ENCODE measurements at places on chromosomes 1 and 21. TPM values are rescaled to one million over a fixed set of nuclear protein-coding genes. Genes with fewer than 3 reads are reported as not detected.

MTMR11 gene
- 2.1 TPM for total RNA-seq

MFSD2A gene
- 0.42 TPM for total RNA-seq

MRPS21 gene
- 62.9 TPM for total RNA-seq

RTCA gene
- 39.7 TPM for total RNA-seq

GRCh38 chr1:24374891-24375786, 38.4 kb downstream of the STPG1 start:
- H3K27ac ChIP-seq: no peak overlapping the region
- H3K27me3 ChIP-seq: no peaks in the 10 kb centered on the region
- no peaks in the 10 kb centered on the region for H3K36me3 ChIP-seq
- no peak overlapping the region for H3K4me3 ChIP-seq

DNA sequence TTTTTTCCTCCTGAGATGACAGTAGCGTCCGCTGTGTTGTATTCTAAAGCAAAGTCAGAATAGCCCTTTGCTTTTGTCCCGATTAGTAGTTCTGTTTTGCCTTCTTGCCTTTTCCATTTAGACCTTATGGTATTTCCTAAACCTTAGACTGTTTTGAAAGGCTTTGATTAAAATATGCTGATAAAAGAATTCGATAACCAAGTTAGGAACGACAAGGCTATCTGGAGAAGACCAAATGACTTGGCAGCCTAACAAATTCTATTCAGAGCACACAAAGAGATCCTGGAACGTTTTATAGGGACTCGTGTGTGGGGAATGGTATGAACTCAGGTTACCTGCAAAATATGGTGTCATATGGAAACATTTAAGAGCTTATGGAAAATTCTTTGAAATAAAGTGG, 42.9 kb downstream of the NFIA start:
- H3K36me3 ChIP-seq: no peaks in the 10 kb centered on the region
- no peak overlapping the region for H3K27ac ChIP-seq
- H3K27me3 ChIP-seq: no peaks in the 10 kb centered on the region
- DNase-seq: no peak
- no peak overlapping the region for H3K4me3 ChIP-seq

GRCh38 chr1:115907092-115907491, 66.2 kb upstream of the NHLH2 start:
- H3K4me1 ChIP-seq: no peaks in the 10 kb centered on the region
- H3K27me3 ChIP-seq: no peaks in the 10 kb centered on the region
- H3K27ac ChIP-seq: no peak overlapping the region

GRCh38 chr1:82555501-82555900, 754.8 kb downstream of the ADGRL2 start:
- no peak overlapping the region for H3K27ac ChIP-seq
- H3K27me3 ChIP-seq: no peaks in the 10 kb centered on the region
- no peak for DNase-seq
- H3K4me1 ChIP-seq: no peaks in the 10 kb centered on the region

GRCh38 chr1:151733126-151733525, 11.8 kb downstream of the RIIAD1 start:
- H3K36me3 ChIP-seq: no peaks in the 10 kb centered on the region
- no peak overlapping the region for H3K27ac ChIP-seq
- no peak for DNase-seq
- no peaks in the 10 kb centered on the region for H3K27me3 ChIP-seq
- no peak overlapping the region for H3K4me3 ChIP-seq

- no peaks in the 10 kb centered on the region for H3K36me3 ChIP-seq
- no peaks in the 10 kb centered on the region for H3K27me3 ChIP-seq
- no peaks in the 10 kb centered on the region for H3K4me1 ChIP-seq
- no peak for DNase-seq
- no peak overlapping the region for H3K27ac ChIP-seq
These were observed 429.4 kb upstream of the TMPRSS15 start for GRCh38 chr21:18832950-18833349.

DNA sequence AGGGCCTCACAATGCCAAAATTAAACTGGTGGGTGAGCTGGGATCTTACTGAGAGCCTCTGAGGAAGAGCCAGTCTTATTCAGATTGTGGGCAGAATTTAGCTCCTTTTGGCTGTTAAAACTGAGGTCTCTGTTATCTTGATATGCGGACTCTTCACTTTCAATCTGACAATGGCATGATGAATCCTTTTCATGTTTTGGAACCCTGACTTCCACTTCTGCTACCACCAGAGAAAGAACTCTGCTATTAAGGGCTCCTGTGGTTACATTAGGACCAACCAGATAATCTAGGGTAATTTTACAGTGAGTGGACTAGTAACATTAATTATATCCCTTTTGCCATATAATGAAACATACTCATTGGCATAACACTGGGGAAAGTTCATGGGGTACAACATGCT, 219.0 kb downstream of the LRRIQ3 start:
- H3K4me1 ChIP-seq: no peaks in the 10 kb centered on the region
- no peak overlapping the region for H3K4me3 ChIP-seq
- DNase-seq: no peak
- no peaks in the 10 kb centered on the region for H3K27me3 ChIP-seq

GRCh38 chr1:93574511-93574910, 107.1 kb downstream of the BCAR3 start:
- DNase-seq: no peak
- no peaks in the 10 kb centered on the region for H3K4me1 ChIP-seq
- H3K36me3 ChIP-seq: no peaks in the 10 kb centered on the region
- H3K27ac ChIP-seq: no peak overlapping the region

DNA sequence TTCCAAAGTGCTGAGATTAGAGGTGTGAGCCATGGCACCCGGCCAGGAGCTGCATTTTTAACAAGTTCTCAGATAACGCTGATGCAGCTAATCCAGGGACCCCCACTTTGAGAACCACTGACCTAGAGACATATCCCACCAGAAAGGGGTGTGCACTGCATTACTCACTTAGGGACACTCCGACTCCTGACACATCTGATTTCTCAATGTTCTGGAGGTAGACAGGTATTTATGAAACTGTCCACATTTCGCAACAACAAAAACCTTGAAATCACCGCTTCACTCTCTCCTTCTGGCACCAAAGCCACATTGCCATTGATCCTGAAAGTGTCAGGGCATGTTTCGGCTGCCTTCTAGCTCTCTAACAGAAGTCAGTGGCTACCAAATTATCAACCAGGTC, 23.2 kb upstream of the CAMTA1 start:
- H3K4me3 ChIP-seq: no peak overlapping the region
- no peaks in the 10 kb centered on the region for H3K4me1 ChIP-seq
- H3K27me3 ChIP-seq: no peaks in the 10 kb centered on the region
- no peak overlapping the region for H3K27ac ChIP-seq
- no peak for DNase-seq

DNA sequence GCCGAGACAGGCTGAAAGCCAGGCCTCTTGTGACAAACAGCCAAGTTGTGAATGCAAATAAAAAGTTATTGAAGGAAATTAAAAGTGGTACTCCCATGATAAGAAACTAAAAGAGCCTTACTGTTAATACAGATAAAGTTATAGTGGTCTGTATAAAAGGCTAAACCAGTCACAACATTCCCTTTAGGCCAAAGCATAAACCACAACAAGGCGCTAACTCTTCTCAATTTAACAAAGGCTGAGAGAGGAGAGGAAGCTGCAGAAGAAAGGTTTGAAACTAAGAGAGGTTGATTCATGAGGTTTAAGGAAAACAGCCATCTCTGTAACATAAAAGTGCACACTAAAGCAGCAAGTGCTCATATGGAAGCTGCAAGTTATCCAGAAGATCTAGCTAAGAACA, 10.7 kb downstream of the C1orf105 start:
- H3K27me3 ChIP-seq: no peaks in the 10 kb centered on the region
- H3K36me3 ChIP-seq: no peaks in the 10 kb centered on the region
- peaks cover 58% of the 10 kb centered on the region for H3K4me1 ChIP-seq

DNA sequence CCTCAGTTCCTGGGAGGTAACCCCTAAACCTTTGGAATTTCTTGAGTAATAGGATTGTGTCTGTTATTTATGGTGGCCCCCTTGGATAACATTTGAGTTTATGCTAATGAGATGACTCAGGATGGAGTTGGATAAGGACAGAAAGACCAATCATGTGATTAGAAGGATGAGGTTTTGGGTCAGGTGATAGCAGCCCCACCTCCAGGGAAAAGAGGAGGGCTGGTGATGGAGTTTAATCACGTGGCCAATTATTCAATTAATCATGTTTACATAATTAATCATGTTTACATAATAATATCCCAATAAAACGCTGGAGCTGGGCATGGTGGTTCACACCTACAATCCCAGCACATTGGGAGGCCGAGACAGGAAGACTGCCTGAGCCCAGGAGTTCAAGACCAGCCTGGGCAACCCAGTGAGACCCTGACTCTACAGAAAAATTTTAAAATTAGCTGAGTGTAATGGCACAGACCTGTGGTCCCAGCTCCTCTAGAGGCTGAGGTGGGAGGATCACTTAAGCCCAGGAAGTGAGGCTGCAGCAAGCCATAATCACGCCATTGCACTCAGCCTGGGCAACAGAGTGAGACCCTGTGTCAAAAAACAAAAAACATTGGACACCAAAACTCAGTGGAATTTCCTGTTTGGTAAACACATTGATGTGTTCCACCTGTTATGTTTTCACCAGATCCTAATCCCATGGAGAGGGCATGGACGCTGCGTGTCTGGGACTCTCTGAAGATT, 73.3 kb downstream of the NUP210L start:
- no peak for DNase-seq
- H3K4me3 ChIP-seq: no peak overlapping the region
- no peaks in the 10 kb centered on the region for H3K36me3 ChIP-seq
- no peaks in the 10 kb centered on the region for H3K27me3 ChIP-seq
- H3K27ac ChIP-seq: no peak overlapping the region
- H3K4me1 ChIP-seq: no peaks in the 10 kb centered on the region

- H3K27ac ChIP-seq: no peak overlapping the region
- H3K27me3 ChIP-seq: no peaks in the 10 kb centered on the region
- peak; percentile 67 for DNase-seq
- H3K36me3 ChIP-seq: no peaks in the 10 kb centered on the region
- H3K4me1 ChIP-seq: no peaks in the 10 kb centered on the region
These were observed 86.4 kb downstream of the FAF1 start for GRCh38 chr1:50873458-50874187.

DNA sequence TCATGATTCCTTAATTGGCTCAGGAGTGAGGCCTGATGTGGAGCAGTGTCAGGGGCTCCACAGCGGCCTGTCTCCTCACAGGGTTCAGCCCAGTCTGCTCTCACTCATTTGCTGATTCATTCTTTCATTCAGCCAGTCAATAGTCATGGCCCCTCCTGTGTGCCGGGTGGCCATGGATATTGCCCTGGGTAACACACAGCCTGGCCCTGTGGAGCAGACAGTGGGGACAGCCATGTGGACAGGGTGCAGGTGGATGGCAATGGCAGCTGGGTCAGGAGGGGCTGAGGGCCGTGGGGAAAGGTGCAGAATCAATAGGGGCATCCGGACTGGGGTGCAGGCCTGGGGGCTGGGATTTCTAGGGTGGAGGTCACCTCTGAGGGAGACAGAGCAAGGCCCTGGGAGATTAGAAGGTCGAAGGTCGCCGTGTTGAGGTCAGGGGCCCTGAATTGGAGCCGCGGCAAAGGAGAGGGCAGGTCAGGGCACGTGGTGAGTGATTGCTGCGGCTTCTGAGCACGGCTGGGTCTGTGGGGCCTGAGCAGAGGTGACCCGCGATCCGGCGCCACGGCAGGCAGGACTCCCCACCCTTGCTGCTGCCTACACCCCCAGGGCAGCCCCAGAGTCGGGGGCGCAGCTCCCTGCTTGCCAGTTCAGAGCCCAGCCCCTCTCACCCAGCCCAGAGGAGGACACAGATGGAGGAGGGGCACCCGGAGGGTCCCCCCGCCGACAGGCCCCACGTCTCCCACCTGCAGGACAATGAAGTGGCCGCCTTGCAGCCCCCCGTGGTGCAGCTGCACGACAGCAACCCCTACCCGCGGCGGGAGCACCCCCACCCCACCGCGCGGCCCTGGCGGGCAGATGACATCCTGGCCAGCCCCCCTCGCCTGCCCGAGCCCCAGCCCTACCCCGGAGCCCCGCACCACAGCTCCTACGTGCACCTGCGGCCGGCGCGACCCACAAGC, 33.4 kb downstream of the SLC19A1 start:
- no peaks in the 10 kb centered on the region for H3K4me1 ChIP-seq
- no peak for DNase-seq
- H3K27me3 ChIP-seq: no peaks in the 10 kb centered on the region
- no peak overlapping the region for H3K4me3 ChIP-seq
- no peaks in the 10 kb centered on the region for H3K36me3 ChIP-seq

DNA sequence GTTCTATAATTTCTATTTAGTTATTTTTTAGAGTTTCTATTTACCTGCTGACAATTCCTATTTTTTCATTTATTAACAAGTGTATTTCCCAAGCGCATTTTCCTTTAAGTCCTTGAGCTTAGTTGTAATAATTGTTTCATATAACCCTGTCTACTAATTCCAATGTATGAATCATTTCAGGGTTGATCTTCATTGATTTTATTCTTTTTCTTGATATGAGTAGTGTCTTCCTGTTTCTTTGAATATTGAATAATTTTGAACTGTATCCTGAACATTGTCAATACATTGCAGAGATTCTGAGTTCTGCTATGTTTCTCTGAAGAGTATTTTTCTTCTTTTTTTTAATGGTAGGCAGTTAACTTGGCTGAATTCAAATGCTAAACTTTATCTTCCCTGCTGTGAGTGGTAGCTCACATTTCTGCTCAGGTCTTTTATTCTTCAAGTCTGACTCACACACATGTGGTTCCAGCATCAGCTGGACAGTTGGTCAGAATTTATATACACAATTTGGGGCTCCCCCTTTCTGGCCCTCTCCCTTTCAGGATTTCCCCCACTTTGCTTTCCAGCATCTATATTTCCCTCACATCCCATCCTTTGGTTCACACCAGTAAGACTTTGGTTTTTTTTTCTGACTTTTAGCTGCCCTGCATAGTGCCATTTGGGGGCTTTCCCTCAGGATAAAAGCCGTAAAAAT, 54.4 kb upstream of the WDR26 start:
- no peaks in the 10 kb centered on the region for H3K27me3 ChIP-seq
- no peak overlapping the region for H3K4me3 ChIP-seq
- H3K4me1 ChIP-seq: no peaks in the 10 kb centered on the region
- no peaks in the 10 kb centered on the region for H3K36me3 ChIP-seq
- DNase-seq: no peak

DNA sequence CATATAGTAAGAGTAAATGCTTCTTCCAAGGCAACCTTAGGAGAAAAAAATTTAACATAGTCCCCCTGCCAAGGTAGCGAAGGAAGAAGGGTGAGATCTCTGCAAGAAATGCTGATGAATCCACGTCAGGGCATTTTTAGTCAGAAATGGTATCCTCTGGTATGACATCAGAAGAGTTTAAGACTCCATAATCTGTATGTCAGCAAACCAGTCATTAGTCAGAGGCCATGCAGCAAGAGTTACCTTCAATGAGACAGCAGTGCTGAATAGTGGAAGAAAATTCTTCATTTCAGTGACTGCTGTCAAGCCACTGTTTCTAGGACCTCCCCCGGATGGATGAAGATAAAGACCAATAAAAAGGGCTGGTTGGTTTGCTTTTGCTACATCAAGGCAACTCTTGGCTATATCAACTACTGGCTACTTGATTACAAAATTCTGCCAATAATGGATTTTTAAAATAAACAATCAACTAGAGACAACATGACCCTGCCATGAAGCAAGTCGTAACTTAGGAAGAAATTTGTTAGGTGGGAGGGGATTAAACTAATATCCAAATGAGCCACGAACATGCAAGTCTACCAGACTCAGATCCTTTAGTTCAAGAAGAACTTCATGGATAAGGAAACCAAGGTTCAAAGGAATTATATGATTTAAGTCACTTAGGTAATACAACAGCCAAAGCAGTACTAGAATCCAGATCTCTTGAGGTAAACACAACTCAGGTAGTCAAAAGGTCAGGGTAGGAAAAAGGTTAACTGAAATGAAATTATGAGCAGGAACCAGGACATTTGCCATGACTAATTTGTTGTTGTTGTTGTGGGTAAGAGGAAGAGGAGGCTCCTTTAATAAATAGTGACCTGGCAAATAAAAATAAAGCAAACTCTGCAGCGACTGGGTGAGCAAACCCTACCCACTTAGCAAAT, 25.6 kb upstream of the GUCA2A start:
- H3K4me1 ChIP-seq: no peaks in the 10 kb centered on the region
- no peaks in the 10 kb centered on the region for H3K27me3 ChIP-seq
- no peak for DNase-seq
- no peak overlapping the region for H3K27ac ChIP-seq
- H3K4me3 ChIP-seq: no peak overlapping the region
- H3K36me3 ChIP-seq: peaks cover 34% of the 10 kb centered on the region

All from CD4-positive, alpha-beta memory T cell (primary cell).